ENCODE measurements at places on chromosomes 11 and 22. TPM values are rescaled to one million over a fixed set of nuclear protein-coding genes. Genes with fewer than 3 reads are reported as not detected.
A peak's percentile ranks its signal among the peaks of the same experiment; 100 is the strongest.

- DNase-seq: peak; percentile 89
Observed at GRCh38 chr11:23540101-23540561, 679.9 kb upstream of the CCDC179 start.

- DNase-seq: peak; percentile 66
Observed at GRCh38 chr22:46815896-46816731, 53.7 kb downstream of the TBC1D22A start.

DNA sequence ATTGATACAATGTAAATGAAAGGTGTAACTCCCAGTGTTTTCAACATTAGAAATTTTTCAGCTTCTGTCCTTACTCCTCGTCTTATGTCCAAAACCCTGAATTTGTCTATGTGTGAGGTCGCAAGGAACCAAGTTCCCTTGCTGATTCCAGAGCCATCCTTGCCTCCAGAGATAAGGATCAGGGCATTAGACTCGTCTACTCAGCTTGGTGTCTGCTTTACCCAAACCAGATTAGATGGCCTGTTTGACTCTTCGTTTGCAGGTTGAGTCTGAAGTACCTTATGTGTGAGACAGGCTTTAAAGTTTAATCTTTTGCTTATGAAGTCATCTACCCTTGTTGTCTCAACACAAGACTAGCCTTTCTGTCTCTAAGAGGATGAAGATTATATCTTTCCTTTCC is 55.6 kb downstream of the SPECC1L start:
- DNase-seq: no peak

DNA sequence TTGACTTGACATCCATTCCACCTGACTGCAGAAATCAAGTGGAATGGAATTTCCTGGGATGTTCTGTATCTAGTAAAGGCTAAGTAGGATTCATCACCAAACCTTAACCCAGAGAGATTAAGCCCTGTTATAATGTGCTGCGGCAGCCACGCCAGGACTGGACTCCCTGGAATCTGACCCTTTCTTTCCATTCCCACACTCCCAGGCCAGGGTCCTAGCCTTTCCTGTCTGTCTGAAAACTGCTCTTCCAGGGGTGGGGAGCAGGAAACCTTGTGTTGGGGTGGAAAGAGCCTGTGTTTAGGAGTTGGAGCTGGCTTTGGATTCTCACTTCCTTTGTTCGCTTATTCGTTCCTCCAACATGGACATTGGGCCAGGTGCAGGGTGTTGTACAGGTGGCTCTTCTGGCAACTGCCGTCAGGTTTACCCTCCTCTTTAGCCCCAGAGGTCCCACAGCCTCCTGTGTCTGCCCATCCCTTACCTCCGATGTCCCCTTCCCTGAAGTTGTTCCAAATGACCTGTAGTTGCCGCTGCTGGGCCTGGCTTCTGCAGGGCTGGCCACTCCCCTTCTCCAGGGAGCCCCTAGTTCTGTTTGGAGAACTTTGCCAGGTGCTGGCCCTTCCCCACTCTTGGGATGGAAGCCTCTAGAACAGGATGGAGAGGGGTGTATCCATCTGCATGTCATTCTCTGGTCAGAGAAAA is 20.5 kb upstream of the PARVB start:
- DNase-seq: no peak

DNA sequence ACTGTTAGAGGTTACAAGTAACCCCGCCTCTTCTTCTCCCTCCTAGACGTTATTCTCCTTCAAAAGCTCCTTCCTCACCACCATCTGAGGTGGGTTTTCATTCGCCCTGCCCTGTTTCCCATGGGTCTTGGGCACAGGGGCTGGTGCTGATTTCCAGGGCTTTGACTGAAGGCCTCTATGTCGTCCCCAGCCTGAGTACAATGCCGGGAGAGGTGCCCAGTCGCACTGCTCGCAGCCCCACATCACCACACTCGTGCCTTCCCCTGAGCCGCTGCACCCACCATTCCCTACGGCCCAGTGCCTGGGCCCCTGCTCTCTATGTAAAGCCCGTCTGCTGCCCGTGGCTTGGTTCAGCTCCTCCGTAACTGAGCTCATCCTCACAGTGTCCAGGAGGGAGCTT is 169.8 kb downstream of the DSCAML1 start:
- no peak for DNase-seq

FSHB gene
- not detected for total RNA-seq
